ENCODE measurements at places on chromosomes 2 and 18.

DNA sequence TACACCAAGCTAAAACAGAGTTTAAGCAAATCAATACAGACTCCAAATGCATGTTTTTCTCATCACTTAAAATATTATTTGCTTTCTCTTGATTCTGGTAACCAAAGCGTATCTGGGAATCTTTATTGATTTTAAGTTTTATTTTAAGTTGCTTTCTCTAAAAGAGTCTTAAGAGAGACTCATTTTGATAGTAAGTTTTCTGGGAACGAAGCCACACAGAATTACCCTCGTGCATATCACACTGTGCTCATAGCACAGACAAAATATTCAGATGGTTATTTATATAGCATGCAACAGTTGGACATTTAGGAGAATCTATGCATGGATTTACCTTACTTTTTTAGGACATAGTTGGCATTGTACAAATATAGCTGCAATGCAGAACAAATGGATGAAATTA is 597.5 kb upstream of the NRXN1 start:
- DNase-seq, result peak; percentile 79

DNA sequence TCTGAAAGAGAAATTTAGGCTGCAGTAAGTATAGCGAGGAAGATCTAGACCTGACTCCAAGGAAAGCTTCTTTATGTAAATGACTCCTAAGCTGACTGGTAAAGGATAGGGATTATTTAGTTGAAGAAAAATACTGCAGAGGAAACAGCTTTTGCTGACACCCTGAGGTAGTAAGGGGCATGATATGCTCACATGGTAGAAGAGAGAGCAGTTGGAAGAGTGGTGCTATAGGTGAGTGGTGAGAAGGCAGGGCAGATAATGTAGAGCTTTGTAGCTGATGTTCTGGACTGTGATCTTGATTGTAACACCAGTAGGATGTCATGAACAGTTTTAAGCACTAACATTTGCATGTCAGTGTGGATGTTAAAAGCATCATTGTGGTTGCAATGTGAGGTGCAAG is 639.1 kb upstream of the SLC39A10 start:
- DNase-seq, result no peak

DNA sequence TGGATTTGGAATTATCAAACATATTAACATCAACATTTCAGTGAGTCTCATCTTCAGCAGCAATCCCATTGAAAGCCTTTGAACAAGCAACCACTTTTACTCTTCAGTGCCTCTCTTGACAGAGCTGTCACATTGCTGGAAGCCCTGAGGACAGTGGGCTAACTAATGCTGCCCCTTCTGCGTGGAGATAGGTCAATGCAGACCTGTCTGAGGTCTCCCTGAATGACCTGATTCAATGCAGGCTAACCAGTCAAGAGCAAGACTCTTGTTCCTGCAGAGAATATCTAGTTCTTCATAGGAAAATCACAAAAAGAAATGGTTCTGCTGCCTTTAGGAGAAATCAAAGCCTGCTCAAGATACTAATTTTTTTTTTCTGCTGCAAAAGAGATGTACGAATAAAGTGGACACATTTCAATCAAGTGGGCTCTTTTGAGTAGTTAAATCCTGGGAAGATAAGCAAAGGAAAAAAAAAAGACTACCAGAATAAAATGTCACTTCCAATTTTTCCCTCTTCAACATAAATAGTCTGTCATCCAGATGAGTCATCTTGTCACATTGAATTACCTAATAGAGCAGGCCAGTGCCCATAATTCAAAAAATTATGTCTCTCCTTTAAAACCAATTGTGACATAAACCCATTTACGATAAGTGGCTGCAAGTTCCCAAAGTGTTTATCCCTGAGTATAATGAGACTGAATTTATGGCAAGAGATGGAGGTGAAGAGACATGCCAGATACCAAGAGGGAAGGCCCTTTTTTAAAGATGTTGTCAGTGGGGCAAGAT is 1269.0 kb upstream of the DDX18 start:
- DNase-seq, result no peak

GRCh38 chr2:205836477-205837221 is 154.3 kb downstream of the NRP2 start:
- DNase-seq, result peak; percentile 63

DNA sequence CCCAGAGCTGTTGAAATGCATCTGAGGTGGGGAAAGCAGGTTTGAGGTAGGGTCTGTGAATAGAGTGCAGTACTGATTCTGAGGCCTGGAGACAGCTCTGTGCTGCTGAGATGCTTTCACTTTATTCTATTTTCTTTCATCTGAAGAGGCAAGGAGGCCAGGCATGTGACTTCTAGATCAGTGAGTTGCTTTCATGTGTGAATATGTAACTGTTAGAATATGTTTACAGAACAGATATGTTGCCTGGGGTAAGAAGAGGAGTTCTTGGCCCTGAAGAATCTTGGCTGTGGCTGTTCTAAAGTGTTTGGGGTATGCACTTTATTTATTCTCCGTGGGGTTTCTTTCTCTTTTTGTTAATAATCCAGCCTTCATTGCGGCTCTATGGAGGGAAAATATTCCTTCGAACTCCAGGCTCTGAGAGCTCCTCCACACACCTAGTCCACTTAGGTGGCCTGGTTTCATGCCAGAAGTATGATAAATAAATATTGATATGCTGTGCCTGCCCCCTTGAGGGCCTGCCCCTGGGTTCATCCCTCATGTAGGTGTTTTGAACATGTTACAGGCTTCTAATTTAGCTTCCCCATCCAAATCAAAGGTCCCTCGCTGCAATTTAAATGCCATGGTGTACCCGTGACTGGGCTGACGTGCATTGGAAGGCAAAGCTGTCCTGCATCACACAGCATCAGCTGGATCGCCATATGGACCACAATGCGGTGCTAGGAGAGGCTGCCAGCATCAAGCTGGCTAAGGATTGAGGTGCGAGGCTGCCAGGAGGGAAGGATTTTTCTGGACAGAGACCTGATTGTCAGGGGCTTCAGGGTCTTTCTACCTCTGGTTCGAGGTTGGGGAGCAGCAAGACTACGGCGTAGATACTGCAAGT is 102.9 kb downstream of the PRKCE start:
- no peak for DNase-seq

DNA sequence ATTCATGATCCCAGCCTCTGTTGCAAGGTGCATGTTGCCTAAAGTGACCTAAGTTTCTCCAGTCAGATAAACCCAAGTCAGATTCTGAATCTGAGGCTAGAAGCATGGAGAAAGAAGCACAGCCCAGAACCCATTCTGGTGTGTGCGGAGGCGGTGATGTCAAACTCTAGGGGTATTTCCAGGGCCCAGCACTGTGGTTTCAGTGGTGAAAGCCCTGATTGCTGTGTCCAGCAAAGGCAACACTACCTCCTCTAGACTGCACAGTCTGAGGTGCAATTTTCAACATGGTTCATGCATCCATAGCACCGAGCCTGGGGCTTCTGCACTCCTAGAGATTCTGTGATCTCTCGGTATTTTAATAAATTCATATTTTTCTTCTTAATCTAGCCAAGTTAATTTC is 264.8 kb upstream of the KLHL29 start:
- no peak for DNase-seq

DNA sequence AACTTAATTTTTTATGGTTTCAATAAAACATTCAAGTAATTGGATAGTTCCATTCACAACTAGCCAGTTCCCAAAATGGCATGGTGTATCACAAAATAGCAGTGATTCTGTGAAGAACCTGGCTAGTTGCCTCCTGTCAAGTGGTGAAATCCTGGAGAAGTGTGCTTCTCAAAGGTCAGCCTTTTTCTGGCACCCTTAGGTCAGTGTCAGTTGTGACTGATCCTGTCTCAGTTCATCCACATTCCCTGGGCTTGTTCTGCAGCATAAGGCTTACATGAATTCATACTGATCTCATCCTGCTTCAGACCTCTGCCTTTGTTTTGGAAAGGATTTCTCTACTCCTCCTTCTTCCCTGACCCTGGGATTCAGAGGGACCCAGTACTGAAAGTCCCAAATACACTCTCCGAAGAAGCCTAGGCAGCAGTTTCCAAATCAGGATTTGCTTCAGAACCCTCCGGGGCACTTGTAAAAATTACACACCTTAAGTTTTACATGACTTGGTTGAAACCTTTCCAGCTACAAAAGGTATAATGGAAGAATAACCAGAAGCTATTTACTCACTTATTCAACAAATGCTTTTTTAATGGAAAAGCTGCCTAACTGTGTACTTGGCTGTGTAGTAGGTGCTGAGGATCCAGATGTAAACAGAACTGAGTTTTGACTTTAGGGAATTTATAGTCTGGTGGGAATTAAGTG is 11.0 kb downstream of the MAP3K20 start:
- no peak for DNase-seq

- DNase-seq, result no peak
Observed at GRCh38 chr2:183227176-183227575, 102.9 kb downstream of the NUP35 start.

GRCh38 chr2:240998706-240998994 is 232 bp downstream of the SNED1 start:
- DNase-seq, result no peak

DNA sequence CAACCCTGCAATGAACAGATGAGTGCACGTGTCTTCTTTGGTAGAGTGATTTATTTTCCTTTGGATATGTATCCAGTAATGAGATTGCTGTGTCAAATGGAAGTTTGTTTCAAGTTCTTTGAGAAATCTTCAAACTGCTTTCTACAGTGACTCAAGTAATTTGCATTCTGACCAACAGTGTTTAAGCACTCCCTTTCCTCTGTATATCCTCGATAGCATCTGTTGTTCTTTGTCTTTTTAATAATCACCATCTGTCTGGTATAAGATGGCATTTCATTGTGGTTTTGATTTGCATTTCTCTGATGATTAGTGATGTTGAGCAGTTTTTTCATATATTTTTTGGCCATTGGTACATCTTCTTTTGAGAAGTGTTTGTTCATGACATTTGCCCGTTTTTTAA is 1608.3 kb upstream of the ZEB2 start:
- DNase-seq, result no peak

GRCh38 chr2:169702996-169703395 is 8.7 kb downstream of the PHOSPHO2 start:
- DNase-seq, result no peak

- DNase-seq, result no peak
Observed at GRCh38 chr2:21024722-21025389, 19.0 kb downstream of the APOB start.
